Bronchial smooth muscle cell (primary cell): ENCODE measurements at places on chromosomes 11 and 22. TPM values are rescaled to one million over a fixed set of nuclear protein-coding genes. Genes with fewer than 3 reads are reported as not detected.

GGTLC2 gene
- total RNA-seq = not detected in 2 replicates

OR56B4 gene
- total RNA-seq = not detected in 2 replicates

TREH gene
- total RNA-seq = under 0.01 TPM in 1 of 2 replicates, not detected in the other

MYBPC3 gene
- not detected in 2 replicates for total RNA-seq

EXPH5 gene
- 1.5 and 2.4 TPM in 2 replicates for total RNA-seq

PGM2L1 gene
- total RNA-seq = 1.6 and 2.7 TPM in 2 replicates

TENM4 gene
- 93.3 and 139 TPM in 2 replicates for total RNA-seq

OR52H1 gene
- 0.60 and 0.63 TPM in 2 replicates for total RNA-seq

LRRC32 gene
- total RNA-seq = 9.6 and 22.9 TPM in 2 replicates

JHY gene
- total RNA-seq = 0.60 and 2.2 TPM in 2 replicates

TH gene
- total RNA-seq = not detected in 2 replicates

NFAM1 gene
- total RNA-seq = under 0.01 TPM in 1 of 2 replicates, not detected in the other

CYTH4 gene
- total RNA-seq = 0.26 and 0.32 TPM in 2 replicates

SYT7 gene
- total RNA-seq = 5.5 and 22.7 TPM in 2 replicates
